Lung (tissue), 17 donors: ENCODE measurements at places on chromosomes 1 and 21.

- no peak for DNase-seq
These were observed 48.4 kb upstream of the NR5A2 start for GRCh38 chr1:199979071-199979470.

GRCh38 chr1:27971674-27972073, 11.9 kb downstream of the XKR8 start:
- DNase-seq: no peak

DNA sequence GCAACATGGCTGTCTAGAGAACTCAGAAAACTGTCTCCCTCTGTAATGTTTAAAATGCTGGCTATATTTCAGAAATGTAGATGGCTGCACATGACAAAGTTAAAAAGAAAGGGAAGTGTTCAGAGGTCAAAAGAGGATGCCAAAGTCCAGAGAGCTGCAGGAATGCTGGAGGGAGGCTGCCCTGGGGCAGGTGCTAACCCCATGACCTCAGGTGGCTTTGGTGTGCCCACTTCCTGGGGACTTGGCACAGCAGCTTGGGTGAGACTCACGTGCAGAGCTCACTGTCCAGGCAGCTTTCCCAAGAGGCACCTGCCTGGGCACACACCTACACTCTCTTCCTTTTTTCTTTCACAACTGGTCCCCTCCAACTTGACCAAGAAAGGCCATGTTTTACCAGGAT, 256.4 kb downstream of the KCNJ6 start:
- no peak for DNase-seq

DNA sequence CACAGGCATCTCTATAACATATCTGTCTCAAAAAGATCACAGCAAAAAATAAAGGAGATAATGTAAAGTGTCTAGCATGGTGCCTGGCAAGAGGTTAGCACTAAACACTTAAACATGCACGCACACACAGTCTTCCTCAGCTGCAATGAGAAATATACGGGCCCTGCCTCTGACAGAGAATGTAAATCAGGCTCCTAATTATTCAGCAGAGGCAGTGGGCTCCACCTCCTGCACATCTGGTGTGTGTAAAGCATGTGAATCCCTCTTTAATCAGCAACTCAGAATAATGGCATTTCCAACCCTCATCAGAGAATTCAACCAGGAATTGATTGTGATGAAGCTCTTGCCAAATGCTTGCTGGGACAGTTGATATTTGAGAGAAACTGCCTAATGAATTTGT, 85.6 kb upstream of the KCNA3 start:
- no peak for DNase-seq
